ENCODE measurements at places on chromosomes 12 and 14.
A peak's percentile ranks its signal among the peaks of the same experiment; 100 is the strongest.

DNA sequence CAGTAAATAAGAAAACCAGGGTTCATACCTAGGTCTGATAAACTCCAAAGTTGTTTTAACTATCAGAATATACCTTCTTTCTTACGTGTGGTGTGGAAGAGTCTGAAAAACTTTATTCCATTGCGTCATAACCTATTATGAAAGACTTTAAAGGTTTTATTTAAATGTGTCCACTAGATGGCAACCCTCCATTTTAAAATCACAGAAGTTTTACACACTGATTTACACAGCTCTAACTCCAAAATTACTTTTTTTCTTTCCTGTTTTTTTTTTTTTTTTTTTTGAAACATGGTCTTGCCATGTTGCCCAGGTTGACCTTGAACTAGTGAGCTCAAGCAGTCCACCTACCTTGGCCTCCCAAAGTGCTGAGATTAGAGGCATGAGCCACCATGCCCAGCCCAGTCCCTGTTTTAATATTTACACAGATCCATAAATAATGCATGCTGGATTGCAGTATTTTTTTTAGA lies 17.3 kb upstream of the TMPRSS12 start:
- peak; percentile 49 for DNase-seq

DNA sequence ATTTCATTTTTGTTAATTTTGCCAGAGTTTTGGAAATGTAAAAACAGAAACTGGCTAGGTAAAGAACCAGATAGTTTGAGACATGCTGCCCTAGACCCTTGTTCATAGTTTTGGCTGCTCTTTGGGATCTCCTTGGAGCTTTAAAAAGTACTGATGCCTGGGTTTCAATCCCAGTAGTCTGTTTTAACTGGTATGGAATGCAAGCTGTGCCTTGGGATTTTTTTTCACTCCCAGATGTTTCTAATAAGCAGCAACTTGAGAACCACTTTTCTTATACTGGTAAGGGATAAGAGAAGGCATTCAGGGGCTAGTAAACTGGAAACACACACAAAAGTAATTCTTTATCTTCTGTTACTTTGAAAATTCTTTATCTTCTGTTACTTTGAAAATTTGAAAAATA lies 18.8 kb downstream of the SLC35F4 start:
- no peak for DNase-seq

- no peak for DNase-seq
Measured at GRCh38 chr14:66141733-66142132, 344.4 kb upstream of the CCDC196 start.

- DNase-seq: no peak
Measured at GRCh38 chr12:15644700-15645099, 144.5 kb downstream of the EPS8 start.

DNA sequence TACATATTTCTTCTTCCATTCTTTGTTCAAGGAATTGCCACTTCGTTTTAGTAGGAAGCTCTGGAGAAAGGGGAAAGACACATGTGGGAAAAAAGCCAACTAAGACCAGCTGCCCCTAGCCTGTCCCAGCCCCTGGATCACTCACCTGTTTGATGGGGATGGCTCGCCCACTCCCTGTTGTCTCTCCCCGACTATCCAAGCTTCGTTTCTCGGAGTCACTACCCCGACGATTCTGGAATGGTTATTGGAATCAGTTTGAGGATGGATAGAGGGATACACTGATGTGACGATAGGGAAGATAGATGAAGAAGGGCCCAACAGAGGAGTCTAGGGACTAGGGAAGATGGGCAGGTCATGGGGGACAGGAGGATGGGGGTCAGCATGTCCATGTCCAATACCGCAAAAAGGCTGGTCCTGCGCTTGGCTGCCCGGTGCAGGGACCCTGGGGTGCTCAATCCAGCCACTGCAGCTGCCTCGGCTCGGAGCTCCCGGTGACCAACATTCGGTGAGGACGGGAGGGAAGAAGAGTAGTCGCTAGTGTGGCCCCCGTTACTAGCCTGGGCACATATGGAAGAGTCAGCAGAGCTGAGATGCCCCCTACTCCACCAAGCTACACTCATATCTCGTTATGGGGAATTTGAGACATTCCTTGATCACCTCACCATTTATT lies 7.0 kb downstream of the AGAP2 start:
- no peak for DNase-seq

All from GM20000 (cell line).